ENCODE measurements at places on chromosomes 12 and 14.

GRCh38 chr12:2629051-2629450 lies 165.7 kb upstream of the FKBP4 start:
- DNase-seq = no peak

DNA sequence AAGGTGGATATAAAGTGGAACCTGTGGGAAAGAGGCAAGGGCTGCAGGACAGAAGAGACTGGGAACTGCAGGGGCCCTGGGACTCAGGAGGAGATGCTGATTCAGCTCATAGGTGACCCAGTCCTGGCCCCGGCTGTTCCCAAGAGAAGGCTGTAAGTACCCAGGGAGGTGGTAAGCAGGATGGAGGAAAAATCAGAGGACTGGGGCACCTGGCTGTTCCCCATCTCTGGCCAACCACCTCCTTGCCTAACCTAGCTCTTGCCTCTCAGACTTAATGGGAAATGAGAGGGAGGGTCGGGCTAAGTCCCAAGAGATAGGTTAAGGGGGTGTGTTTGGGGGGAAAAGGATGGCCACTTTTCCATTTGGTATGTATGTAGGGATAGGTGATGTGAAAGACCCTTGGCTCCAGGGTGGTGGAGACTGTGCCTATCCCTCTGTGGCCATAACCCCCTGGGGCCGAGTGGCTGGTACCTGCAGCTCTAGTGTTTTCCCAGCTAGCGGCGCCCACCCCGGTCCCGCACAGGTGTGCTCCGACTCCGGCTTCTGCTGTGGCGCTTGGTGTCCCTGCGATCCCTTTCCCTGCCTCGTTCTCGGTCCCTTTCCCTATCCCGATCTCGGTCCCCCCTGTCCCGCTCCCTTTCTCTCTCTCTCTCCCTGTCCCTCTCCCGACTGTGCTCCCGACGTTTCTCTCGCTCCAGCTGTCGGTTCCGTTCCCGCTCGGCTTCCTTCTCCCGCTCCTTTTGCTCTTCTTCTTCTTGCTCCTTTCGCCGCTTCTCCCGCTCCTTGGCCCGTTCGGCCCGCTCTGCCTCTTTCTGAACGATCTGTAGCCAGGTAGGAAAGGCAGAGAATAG lies 1.6 kb upstream of the CDH24 start:
- DNase-seq = no peak

DNA sequence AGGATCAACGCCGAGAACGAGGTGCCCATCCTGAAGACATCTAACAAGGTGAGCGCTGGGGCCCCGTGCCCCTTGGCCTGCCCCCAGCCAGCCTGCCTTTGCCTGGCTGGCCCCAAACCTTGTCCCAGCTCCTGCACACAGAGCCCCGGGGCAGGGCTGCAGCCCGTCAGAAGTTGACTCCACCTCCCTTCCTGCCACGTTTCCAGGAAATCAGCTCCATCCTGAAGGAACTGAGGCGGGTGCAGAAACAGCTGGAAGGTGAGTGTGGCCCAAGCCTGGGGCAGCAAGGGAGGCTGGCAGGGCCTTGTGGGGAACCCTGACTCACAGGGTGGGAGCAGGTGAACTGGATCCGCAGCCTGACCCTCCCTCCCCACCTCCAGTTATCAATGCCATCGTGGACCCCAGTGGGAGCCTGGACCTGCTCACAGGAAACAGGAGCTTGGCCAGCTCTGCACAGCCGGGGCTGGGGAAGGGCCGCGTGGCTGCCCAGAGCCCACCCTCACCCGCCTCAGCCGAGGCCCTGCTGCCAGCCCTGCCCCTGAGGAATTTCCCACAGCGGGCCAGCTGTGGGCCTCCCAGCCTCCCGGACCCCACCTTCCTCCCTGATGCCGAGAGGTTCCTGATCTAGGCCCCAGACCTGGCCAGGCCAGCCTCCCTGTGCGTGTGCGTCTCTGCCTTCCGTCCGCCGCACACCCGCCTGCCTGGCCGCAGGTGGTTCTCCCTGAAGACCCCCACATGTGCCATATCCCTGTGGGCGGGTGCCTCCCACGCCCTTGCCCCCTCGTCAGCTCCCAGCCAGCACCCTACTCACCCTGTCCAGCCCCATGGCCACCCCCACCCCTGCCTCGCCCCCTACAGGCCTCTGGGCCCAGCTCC lies 29.5 kb downstream of the CEP170B start:
- DNase-seq = no peak

- no peak for DNase-seq
Observed at GRCh38 chr14:68564191-68564825, 228.6 kb downstream of the ZFP36L1 start.

DNA sequence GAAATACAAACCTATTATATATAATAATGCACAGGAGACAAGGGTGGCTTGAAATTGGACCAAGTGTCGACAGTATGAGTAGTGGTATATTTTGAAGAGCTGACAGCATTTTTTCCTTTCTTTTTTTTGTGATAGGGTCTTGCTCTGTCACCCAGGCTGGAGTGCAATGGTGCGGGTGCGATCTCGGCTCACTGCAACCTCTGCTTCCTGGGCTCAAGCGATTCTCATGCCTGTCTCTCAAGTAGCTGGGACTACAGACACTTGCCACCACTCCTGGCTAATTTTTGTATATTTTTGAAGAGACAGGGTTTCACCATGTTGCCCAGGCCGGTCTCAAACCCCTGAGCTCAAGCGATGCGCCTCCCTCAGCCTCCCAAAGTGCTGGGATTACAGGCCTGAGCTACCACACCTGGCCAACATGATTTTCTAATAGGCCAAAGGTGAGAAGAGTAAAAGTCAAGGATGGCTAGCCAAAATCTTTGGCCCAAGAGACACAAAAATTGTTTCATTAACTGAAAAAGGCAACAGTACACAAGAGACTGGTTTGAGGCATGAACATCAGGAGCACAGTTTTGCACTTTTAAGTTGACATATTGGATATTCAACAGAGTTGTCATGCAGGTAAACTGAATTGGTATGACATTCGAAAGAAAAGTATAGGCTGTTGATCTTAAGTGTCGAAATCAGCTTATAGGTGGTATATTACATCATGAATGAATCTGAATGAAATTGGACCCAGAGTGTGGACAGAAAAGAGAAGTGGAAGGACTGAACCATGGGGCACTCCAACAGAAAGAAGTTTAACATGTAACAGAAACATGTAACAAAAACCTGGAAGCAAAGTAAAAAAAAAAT lies 12.5 kb downstream of the HNRNPC start:
- no peak for DNase-seq

DNA sequence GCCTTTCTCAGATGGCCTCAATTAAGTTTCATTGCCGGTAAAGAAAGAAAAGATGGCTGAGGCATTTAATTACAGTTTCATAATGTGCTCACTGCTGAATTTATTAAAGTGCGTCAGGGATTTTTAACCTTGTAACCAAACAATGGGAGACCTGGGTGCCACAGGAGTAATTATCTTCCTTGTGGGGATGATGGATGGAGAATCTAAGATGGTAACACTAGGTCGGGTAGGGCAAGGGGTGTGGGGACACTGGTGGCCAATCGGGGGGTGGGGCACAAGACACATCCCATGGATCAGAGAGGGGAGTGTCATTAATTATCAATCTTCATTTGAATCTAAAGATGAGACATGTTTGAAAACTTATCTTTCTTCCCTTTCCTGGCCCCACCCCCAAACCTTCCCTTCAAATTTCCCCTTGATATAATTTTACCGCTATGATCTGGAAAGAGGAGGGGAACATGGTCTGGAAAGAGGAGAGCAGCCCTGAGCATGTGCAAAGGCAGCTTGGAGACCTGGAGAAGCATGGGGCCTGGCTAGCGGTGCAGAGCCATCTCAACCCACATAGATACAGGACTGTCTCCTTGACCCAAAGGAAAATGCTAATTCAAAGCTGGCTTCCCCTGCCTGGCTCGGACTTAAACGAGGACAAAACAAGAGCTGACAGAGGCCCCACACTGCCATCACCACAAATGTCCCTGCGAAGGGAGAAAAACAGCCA lies 231.3 kb upstream of the NOS1 start:
- no peak for DNase-seq

DNA sequence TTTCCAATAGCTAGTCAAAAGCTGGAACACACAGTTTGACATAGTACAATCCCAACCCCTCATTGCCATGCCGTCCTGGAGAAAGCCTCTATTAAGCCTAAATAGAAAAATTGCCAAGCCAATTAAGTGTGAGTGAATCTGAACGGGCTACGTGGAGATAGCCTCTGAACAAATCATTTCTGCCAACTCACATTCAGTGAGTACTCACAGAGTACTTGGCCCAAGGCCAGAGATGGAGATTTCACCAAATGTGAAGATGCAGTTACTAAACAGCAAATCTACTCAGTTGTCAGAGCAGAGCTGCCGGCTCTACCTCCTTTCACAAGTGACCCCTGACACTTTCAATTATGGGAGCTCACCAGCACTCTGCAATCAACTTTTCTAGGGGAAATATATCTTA lies 350.0 kb downstream of the GALC start:
- no peak for DNase-seq

DNA sequence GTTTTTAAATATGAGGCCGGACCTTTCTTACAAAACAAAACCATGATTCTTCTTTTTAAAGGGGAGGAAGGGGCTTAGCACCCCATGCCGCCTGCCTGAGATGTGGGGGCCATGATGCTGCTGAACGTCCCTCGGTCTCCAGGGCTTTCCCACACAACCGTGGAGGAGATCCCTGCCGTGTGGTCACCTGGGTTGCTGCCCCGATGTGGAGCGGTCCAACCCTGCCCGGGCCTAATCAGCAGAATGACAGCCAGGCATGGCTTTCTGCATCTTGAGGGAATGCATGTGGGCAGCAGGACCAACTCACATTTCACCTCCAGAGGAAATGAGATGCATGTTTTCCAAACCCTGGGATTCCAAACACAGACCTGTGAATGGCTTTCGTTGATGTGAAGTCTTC lies 48.9 kb upstream of the C14orf180 start:
- no peak for DNase-seq

- no peak for DNase-seq
Observed at GRCh38 chr12:75738486-75738885, 227.1 kb upstream of the KRR1 start.

DNA sequence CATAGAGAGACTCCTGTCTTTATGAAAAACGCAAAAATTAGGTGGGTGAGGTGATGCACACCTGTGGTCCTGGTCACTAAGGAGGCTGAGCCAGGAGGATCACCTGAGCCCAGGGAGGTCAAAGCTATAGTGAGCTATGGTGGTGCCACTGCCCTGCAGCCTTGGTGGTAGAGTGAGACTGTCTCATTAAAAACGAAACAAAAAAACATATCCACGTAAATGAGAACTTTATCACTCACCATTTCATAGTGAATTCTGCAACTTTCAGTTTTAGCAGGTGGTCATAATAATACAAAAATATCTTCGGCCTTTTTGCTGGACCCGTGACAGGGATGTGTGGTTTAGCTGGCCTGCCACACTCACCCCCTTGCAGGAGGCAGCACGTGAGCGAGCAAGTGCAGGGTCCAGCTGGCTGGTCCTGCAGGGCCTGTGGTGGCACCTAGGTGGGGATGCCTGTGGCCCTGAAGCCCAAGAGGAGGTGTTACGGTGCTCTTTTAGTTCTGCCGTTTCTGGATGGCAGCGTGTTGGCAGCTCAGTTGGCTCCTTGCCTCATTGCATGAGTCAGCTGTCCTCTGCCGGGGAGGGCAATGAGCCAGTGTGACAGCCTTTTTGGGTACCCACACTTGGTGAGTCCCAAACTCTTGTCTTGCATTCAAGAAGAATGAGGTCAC lies 1330.7 kb upstream of the TMEM132C start:
- no peak for DNase-seq
